Activated CD4-positive, alpha-beta T cell treated with anti-CD3 and anti-CD28 coated beads, Interleukin-2, amount 50 U/mL, for 4 hours (primary cell): ENCODE measurements at places on chromosomes 2 and 18.
A peak's percentile ranks its signal among the peaks of the same experiment; 100 is the strongest.

- no peak for DNase-seq
Measured at GRCh38 chr18:5964996-5965395, 69.7 kb upstream of the TMEM200C start.

GRCh38 chr2:28390241-28390745 lies 2.4 kb upstream of the FOSL2 start:
- peak; percentile 98 for DNase-seq

GRCh38 chr18:36073676-36074075 lies 6.3 kb upstream of the RPRD1A start:
- no peak for DNase-seq

DNA sequence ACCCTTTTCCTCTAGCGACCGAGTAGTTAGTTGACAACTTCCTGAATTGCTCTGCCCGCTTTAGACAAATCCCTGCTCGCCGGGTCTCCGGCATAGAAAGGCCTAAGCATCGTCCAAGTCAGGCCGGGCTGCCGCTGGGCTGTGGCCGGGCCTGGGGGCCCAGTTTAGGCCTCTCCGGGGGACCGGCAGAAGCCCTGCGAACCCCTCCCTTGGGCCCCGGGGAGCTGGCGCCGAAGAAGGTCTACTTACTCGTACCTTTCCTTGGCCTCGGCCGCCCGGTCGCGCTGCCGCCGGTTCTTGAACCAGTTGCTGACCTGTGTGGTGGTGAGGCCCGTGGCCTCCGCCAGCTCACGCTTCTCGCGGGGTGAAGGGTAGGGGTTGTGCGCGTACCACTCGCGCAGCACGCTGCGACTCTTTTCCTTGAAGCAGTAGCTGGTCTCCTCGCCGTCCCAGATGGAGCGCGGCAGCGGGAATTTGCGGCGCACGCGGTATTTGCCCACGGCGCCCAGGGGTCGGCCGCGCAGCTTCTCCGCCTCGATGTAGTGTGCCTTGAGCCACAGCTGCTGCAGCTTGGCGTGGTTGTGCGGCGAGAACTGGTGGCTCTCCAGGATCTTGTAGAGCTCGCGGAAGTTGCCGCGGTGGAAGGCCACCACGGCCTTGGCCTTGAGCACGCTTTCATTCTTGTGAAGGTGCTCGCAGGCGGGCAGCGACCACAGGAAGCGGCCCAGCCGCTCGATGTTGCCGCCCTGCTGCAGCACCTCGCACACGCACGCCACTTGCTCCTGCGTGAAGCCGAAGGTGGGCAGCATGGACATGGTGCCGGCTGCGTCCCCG lies 739 bp downstream of the SIX2 start:
- no peak for DNase-seq

GRCh38 chr2:127149384-127149783 lies 42.4 kb upstream of the BIN1 start:
- DNase-seq = no peak

GRCh38 chr2:130726614-130727180 lies 2.2 kb upstream of the GPR148 start:
- no peak for DNase-seq

- no peak for DNase-seq
Measured at GRCh38 chr2:236016496-236016895, 151.7 kb downstream of the GBX2 start.

GRCh38 chr2:119198240-119198840 lies 25.3 kb upstream of the STEAP3 start:
- DNase-seq = no peak

GRCh38 chr2:168596881-168597655 lies 141.0 kb downstream of the CERS6 start:
- no peak for DNase-seq

DNA sequence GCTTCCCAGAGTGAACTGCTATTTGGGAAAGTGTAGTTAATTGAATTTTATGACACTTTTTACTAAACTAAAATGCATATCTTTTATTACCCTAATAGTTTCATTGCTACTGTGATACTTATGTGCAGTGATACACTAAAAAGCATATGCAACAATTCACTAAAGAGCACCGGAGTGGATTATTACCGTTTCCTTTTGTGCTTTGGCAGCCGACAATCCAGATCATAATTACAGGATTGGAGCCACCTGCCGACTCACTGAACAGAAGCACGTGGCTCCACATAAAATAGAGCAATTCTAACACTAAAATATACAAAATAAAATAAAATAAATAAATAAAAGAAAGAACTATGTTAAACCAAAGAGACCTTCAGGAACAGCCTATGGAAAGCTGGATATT lies 583.4 kb downstream of the NRXN1 start:
- DNase-seq = no peak

DNA sequence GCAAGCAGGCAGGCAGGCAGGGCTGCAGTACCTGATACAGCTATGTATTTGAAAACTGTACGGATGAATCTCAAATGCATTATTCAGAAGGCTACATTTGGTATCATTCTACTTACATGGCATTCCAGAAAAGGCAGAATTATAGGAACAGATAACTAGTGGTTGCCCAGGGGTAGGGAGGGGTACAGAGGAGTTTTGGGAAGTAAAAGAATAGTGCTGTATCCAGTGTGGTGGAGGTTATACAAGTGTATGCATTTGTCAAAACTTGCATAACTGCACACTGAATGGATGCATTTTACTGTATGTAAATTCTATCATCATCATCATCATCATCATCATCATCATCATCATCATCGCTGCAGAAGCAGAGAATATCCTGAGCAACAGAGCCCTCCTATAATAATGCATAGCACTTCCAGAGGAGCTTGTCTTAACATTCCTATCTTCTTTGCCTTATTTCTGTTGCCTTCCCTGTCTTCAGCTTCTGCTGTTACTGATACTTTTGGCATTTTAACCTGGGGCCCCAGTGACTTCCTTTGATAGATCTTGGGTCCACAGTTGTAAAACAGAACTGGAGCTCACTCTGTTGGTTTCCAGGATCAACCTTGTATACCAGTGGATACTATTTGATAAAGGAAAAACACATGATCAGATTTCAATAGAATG lies 155.5 kb upstream of the OTX1 start:
- no peak for DNase-seq

- peak; percentile 67 for DNase-seq
Measured at GRCh38 chr2:96801005-96801785, 14.9 kb upstream of the CNNM3 start.

DNA sequence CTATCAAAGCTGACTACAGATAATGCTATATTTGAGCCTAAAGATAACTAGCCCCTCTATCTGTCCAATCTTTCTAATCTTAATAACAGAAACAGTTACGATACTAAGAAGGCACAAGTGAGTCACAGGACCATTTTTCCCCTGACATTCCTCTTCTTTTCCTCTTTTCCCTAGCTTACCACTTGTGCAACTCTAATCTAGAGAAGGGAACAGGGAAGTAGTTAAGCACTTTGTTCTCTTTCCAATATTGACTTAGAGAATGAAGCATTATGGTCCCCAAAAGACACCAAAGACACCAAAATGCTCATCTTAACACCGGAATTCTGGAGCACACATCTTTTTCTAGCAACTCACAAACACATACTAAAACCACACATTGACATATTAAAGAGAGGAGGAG lies 1.8 kb downstream of the PDE11A start:
- DNase-seq = no peak

DNA sequence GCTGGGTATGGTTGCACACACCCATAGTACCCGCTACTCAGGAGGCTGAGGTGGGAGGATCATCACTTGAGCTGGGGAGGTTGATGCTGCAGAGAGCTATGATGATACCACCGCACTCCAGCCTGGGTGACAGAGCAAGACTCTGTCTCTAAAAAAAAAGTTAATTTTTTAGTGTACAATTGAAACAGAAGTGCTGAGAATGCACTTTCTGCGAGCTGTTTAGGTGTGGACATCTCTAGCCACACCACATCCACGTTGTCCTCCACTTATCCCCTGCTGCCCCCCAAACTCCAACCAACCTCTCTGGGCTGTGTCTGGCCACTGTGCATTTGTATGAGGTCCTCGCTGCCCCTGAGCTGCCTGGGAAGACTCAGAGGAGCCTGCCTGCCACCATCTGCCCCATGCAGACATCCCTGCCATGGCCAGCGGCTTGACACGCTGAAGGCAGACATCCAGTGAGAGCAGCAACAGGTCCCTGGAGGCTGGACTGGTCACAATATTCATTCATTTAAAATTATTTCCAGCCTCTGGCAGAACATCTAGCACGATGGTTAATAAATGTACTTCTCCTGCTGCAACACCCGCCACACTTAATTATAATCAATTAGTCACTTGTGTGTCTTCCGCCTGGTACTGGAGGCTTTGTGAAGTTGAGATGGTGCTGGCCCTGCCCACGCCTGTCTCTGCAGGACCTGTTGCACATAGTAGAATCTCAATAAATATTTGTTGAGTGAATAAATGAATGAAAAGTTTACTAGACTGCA lies 3.7 kb upstream of the AFF3 start:
- DNase-seq = no peak

- DNase-seq = no peak
Measured at GRCh38 chr2:26542676-26543505, 65.0 kb upstream of the OTOF start.

- peak; percentile 47 for DNase-seq
Measured at GRCh38 chr2:147182260-147182659, 662.6 kb upstream of the ACVR2A start.

DNA sequence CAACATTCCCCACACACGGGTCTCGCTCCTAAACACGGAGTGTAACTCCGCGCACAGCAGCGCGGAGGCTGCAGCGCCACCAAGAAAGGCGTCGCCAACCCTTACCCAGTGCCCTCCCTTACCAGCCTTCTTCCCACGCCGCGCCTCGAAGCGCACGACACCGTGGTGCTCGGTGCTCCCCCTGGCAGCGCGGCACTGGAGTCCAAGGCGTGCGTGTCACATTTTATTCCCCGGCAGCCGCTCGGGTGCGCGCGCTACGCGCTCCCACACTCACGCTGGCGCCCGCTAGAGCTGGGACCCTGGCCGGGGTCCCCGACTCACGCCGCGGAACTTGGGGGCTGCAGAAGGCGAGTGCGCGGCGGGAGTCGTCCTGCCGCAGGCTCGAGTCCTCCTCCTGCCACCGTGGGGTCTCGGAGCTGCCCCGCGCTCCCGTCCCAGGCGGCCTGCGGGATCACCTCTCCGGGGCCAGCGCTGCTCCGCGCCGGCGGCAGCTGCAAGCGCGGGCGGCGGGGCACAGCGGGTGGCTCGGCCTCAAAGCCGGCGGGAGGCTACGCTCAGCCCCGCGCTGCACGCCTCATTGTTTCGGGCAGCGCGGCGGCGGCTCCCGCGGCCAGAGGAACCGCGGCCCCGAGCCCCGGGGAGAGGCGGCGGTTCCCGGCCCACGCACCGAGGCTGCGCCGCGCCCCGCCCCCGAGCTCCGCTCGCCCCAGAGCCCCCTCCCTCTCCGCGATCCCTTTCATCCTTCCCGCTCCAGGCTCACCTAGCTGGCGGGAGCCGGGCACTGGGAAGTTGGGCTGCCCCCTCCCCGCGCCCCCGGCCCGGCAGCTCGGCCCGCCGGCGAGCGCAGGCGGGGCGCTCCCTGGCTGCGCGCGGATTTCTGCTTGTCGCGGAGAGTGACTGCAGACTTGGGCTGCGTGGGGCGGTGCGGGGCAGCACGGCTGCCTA lies at the start of gene ST6GAL2:
ST6GAL2 (minus strand) TSS at position 197 of the 945 bp plus-strand sequence. CDS start 42,190 bp downstream, outside the sequence.
- no peak for DNase-seq

DNA sequence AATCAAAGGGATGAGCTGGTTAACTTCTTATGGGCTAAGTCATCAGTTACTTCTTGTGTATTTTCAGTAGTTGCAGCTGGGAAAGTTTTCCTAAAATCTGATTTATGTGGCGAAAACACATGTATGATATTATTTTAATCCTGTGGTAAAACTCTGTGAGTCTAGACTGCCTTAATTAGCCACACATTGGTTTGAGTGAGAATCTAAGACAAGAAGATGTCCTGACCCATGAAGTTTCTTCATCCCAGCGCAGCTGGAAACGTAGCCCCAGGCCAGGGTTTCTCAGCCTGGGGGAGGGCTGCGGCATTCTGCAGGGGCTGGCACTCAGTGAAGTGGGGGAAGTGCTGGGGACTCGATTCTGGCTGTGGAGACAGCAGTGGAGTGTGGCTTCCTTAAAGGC lies 44.7 kb upstream of the INHBB start:
- no peak for DNase-seq

GRCh38 chr18:2002604-2003003 lies 568.7 kb downstream of the METTL4 start:
- no peak for DNase-seq

DNA sequence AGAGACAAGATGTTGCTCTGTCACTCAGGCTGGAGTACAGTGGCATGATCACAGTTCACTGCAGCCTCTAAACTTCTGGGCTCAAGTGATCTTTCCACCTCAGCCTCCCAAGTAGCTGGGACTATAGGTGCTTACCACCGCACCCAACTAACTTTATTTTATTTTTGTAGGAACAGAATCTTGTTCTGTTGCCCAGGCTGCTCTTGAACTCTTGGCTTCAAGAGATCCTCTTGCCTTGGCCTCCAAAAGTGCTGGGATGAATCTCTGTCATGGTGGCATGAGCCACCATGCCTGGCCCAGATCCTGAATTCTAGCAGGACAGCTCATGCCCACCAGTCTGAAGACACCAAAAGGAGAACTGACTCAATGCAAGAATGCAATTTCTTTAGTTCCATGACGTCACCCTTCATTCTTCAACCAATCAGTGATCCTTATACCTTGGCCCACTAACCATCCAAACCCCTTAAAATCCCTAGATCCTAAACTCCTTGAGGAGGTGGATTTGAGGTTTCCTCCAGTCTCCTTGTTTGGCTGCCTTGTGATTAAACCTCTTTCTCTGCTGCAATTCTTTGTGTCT lies 25.6 kb upstream of the CXXC1 start:
- DNase-seq = no peak

- DNase-seq = no peak
Measured at GRCh38 chr2:55012672-55013484, 37.4 kb downstream of the RTN4 start.

- DNase-seq = no peak
Measured at GRCh38 chr18:48183613-48184012, 225.6 kb downstream of the ZBTB7C start.

GRCh38 chr18:13745696-13746095 lies 19.2 kb downstream of the RNMT start:
- DNase-seq = no peak

- no peak for DNase-seq
Measured at GRCh38 chr2:7910752-7911151, 771.1 kb upstream of the ID2 start.

DNA sequence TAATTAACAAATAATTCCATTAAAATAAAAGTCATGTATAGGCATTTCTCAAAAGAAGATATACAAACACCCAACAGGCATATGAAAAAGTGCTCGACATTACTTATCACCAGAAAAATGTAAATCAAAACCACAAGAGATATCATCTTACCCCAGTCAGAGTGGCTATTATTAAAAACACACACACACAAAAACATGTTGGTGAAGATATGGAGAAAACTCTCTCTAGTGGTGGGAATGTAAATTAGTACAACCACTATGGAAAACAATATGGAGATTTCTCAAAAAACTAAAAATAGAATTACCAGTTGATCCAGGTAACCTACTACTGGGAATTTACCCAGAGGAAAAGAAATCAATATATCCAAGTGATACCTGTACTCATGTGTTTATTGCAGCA lies 966.3 kb upstream of the POU3F3 start:
- DNase-seq = no peak

DNA sequence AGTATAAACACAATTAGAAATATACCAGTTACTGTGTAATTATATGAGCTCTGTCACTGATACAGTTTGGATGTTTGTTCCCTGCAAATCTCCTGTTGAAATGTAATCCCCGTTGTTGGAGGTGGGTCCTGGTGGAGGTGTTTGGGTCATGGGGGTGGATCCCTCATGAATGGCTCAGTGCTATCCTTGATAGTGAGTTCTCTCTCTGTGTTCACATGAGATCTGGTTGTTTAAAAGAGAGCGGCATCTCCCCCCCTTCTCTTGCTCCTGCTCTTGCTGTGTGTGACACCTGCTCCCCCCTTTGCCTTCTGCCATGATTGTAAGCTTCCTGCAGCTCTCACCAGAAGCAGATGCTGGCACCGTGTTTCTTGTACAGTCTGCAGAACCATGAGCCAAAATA lies 24.1 kb downstream of the MTX2 start:
- no peak for DNase-seq
